ENCODE measurements at places on chromosomes 6 and 20.

DNA sequence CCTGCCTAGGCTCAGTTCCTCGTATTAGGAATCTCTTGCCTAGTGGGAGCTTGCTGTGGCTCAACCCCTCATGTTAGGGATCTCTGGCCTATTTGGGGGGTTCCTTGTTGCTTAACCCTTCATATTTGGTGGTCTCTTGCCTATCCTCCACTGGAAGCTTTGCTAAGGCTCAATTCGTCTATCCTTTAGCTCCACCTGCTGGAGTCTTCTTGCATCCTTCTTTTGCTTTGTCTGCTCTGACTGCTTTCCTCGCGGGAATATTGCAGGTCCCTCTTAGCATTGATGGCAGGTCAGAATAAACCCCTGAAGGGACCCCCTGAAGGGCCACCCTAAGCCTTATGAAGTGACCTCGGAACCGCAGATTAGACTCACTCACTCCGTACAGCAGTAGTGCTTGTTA is 203.0 kb upstream of the TBX18 start:
- peak; percentile 62 for DNase-seq

- no peak for DNase-seq
Observed at GRCh38 chr20:34220561-34220960, 20.7 kb upstream of the ASIP start.

- DNase-seq = peak; percentile 59
Observed at GRCh38 chr6:31356216-31356945, 598 bp downstream of the HLA-B start.

- peak; percentile 68 for DNase-seq
Observed at GRCh38 chr6:159252955-159253508, 83.8 kb downstream of the FNDC1 start.

- DNase-seq = no peak
Observed at GRCh38 chr6:120620900-120621299, 713.4 kb downstream of the TBC1D32 start.

- no peak for DNase-seq
Observed at GRCh38 chr20:58611236-58612030, 39.6 kb upstream of the STX16 start.

DNA sequence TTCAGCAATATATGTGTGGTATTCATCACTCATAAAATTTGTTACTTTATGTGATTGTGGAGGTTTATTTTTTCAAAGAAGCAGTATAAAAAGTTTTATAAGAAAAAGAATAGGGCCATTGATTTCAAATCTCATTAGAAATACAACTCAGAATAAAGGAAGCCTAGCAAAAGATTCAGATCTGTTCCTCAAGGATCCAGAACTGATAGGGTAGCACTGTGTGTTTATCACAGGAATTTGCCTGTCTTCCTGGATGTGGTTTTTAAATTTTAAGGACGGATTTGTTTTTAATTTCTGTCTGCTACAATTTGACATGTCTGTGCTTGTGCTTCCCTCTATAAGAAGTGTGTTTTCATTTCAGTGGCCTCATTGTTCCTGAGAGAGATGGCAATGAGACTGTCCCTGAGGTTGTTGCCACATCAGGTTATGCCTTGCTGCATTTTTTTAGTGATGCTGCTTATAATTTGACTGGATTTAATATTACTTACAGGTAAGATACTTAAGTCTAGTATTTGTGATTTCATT is 74.6 kb downstream of the ATRN start:
- DNase-seq = no peak

GRCh38 chr6:65760285-65760684 is 53.3 kb upstream of the EYS start:
- DNase-seq = no peak

DNA sequence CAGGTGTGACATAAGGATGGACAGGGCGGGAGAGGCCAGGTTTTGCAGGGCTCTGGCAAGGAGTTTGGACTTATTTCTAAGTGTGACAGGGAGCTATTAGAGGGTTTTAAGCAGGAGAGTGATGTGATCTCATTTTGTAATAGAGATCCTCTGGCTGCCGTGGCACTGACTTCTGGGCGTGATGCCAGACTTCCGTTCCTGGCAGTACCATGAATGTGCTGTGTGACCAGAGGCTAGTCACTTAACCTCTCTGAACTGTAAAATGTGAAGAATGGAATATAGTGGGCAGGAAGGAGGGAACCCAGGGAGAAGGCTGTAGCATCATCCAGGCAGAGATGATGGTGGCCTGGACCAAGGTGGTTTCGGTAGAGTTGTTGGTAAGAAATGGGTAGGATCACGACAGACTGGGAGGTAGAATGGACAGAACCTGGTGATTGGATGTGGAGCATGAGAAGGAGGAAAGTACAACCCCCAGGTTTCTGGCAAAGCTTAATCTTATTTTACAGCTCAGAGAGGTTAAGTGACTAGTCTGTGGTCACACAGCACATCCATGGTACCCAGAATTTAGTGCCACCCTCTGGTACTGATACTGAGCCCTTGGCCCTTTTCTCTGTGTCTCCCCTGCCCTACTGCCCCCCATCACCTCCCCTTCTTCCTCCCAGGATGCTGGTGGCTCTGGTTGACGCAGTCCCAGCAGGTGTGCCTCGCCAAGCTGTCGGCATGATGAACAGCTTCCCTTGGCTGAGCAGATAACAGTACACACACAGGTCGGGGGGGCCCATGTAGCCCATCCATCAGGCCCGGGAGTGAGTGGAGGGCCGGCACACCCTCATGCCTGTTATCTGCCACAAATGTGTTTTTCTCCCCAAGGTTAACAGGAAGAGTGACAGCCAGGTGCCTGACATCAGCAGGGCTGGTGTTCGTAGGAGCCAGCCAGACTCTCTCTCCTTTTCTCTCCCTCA is 52.9 kb upstream of the CTNNBL1 start:
- no peak for DNase-seq

DNA sequence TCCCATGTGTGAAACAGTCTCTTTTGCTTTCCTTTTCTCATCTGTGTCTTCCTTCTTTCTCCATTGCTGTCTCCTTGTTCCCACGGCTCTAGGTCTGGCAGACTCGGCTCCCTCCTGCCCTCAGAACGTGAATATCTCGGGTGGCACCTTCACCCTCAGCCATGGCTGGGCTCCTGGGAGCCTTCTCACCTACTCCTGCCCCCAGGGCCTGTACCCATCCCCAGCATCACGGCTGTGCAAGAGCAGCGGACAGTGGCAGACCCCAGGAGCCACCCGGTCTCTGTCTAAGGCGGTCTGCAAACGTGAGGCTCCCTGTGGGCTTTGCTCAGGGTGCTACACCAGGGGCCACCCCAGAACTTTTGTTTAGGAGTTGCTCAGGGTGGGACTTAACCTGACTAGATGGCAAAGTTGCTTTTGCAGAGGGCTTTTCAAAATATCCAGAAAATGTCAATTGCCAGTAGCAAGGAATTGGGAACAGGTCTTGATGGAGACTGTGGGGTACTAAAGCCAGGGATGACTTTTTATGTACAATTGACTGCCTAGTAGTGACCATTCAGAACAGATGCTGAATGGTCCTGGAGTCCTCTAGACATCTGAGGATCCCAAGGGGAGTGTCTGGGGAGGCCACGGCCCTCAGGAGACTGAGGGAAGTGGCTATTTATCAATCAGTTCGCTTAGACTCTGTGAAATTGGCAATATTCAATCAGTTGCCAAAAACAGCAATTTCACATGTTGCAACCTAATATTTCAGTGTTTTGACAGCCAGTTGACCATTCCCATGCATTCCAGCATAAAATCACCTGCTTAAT is 550 bp downstream of the C2 start:
- DNase-seq = no peak

GRCh38 chr6:99614430-99615186 is 8.0 kb downstream of the PRDM13 start:
- no peak for DNase-seq

GRCh38 chr20:23126281-23127061 is 40.3 kb upstream of the CD93 start:
- no peak for DNase-seq

DNA sequence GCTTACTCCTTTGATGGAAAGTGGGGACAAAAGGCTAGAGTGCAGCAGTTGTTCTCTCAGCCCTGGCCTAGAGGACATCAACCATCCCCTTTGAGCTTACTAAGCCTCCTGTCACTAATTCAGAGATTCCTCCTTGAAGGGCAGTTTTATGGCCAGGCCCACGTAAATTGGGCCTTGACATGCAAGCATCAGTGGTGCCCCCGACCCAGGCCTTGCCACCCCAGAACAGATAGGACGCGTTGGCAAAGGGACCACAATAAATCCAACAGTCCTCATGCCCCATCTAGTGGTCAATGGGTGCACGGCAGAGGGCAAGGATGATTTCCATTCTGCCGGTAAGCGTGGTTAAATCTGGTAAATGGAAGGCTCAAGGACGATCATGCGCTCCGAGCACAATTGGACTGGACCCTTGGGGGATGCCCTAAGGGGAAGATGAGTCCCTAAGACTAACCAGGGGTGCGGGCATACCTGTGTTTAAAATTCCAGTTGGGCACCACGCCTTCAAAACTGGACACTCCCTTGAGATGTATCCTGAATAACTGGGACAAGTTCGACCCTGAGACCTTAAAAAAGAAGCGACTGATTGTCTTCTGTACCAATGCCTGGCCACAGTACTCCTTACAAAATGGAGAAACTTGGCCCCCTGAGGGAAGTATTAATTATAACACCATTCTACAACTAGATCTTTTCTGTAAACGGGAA is 32.6 kb downstream of the CEP85L start:
- DNase-seq = peak; percentile 65

DNA sequence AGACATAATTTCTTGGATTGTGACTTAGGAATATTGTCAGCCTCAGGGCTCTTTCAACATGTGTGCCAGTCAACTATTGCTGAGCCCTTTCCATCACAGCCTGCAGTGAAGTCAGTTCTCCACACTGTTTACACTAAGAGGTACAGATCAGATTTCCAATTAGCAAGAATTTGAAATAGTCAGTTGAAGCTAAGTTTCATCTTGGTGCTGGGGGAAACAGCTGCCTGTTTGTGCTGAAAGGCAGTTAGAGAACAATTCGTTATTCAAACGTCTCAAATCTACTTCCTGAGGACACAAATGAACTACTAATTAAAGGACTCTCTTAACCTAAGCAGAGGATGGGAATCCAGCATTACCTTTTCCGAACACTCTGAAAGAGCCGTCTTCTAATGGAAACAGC is 25.9 kb downstream of the ADGRF1 start:
- no peak for DNase-seq

DNA sequence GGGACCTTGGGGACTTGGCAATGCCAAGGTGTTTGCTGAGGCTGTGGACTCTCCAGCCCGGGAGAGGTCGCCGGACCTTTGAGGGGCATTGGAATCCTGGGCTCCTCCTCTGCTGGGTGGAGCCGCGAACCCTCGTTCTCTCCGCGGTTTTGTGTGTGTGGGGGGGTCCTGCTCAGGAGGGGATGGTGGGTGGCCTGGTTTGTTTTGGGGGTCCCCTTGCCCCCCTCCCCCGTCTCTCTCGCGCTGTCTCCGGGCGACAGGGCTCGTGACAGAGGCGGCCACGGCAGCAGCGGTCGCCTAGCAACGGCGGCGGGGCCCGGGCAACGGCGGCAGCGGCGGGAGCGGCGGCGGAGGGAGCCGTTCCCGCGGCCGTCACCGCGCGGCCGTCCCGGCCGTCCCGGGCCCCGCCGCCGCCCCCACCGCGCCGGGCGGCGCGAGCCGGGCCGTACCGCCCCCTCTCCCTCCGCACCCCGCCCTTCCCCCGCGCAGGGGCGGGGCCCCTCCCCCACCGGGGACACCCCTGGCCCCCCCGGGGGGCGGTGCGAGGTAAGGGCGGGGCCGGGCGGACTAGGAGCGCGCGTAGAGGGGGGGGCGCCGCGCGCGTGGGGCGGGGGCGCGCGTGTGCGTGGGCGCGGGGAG is 7.8 kb downstream of the SYNGAP1 start:
- peak; percentile 56 for DNase-seq

DNA sequence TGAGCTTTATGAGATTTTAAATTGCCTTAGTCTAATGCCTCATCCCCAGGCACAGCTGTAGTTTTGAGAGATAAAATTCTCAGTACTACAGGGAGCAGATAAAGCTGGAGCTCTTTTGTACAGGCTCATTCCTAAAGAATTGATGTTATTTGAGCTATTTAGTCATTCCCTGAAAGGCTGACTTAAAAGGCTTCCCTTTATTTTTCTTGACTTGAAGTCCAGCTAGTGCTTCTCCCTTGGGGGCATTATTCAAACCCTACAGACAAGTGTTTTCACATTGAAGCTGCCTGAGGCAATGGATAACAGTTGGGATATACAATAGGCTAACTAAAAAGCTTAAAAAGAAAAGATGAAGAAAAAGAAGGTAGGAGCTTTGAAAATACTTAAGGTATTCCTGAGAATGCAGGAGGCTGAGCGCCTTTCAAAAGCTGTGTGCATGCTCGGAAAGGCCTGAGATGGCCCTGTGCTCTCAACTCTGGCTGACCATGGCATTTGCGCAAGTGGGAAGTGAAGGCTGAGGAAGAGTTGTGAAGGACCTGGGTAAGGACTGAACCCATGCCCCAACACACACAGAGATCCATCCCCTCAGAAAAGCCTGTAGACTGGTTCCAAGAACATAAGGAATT is 315.1 kb downstream of the SMOC2 start:
- DNase-seq = no peak

- DNase-seq = no peak
Observed at GRCh38 chr6:47231151-47231550, 78.6 kb downstream of the TNFRSF21 start.

- DNase-seq = no peak
Observed at GRCh38 chr6:163585932-163586437, 171.5 kb downstream of the QKI start.

DNA sequence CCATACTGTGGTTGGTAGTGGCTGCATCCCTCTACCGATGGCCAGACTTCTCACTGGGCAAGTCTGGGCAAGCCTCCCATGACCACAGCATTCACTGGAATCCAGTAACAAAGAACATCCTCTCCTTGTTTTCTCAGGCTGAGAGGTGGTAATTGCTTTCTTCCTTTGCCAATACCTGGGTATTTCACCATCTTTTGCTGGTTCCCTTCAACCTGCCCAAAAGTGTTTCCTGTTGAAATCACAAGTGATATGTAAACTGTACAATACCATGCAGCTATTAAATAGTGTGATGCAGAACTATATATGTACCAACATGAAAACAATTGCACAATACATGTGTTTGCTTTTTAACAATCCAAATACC is at the start of gene PTCHD4:
Gene PTCHD4 (minus strand): TSS at position 55 of the 364 bp plus-strand sequence. CDS start 42,240 bp downstream, outside the sequence.
- no peak for DNase-seq

GRCh38 chr6:3305216-3305565 is 46.4 kb downstream of the PSMG4 start:
- DNase-seq = no peak

- no peak for DNase-seq
Observed at GRCh38 chr20:61736751-61737310, 328.9 kb downstream of the TAF4 start.

DNA sequence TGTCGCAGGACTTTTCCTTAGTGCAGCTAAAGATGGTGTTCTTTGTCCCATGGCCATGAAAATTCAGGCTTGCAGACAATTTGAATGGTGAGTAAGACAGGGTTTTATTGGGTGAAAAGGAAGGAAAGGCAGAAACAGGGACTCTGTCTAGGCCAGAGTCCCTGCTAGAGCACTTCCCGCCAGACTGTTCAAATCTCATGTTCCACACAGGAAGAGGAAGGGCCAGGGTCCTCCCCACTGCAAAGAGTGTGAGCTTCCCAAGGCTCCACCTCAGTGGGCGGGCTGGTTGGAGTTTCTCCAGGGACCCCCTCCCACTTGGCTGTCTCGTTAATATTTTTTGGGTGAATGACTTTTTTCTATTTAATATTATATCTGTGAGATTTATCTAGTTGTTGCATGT is 29.0 kb downstream of the COL19A1 start:
- no peak for DNase-seq

Data from NAMALWA (cell line).